ENCODE measurements at places on chromosomes 4 and X.

DNA sequence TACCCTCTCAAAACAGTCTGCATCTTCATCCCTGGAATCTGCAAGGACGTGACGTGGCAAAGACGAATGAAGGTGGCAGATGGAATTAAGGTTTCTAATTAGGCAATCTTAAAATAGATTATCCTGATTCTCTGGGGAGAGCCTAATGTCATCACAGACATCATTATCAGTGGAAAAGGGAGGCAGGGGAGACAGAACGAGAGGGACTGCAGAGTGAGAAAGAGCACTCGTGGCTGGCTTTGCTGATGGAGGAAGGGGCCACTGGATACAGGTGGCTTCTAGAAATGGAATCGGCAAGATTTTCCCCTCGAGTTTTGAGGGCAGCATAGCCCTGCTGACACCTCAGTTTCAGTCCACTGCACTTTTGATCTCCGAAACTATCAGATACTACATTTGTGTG lies 110.6 kb downstream of the ASMT start:
- no peak for DNase-seq

DNA sequence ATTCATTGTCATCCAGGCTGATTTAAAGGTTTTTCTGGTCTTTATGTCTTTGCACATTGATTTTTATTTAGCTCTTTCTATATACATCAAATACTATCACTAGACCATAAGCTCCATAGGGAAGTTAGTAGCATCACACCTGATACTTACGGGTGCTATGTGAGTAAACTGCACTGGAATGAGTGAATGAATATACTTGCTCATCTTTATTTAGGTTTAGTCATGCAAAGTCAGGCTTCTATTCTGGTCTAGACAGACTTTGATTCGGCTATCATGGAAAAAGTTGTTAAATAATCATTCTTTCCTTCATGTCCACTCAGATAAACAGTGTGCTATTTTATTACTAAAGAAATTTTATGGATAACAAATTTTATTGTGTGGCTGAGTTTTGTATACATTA lies 457.8 kb upstream of the PCDH7 start:
- no peak for DNase-seq

GRCh38 chrX:31572360-31572759 lies 500.5 kb upstream of the FTHL17 start:
- DNase-seq = no peak

DNA sequence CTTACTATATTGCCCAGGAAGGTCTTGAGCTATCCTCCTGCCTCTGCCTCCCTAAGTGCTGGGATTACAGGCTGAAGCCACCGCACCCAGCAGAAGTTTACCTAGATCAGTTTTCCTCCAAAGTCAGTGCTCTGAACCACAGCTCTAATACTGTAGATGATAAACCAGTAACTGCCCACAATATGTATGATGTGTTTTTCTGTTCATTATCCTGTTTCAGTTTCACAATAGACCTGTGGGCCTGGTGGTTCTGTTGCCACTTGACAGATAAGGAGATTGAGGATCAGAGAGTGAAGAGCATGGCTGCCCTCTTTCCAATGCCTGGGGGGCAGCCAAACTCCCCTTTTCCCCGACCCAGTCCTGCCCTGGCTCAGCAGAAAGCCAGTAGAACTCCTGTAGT lies 87.0 kb downstream of the EFNB1 start:
- DNase-seq = no peak

DNA sequence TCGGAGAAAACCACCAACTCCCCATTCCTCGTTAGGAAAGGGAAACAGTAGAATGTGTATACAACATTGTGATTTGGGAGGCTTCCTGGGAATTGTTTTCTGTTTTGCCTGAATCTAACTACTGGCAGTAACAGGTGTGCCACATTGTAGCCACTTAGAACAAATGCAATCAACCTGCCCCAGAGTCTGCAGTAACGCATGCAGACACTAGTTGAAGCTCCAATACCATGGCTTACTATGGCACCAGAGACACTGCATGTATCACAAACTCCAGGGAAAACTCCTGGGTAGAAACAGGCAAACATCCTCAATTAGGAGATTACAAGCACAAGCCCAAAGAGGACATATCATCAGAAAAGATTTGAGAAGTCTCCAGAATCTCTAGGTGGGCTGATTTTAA lies 154.2 kb upstream of the NEIL3 start:
- DNase-seq = no peak

DNA sequence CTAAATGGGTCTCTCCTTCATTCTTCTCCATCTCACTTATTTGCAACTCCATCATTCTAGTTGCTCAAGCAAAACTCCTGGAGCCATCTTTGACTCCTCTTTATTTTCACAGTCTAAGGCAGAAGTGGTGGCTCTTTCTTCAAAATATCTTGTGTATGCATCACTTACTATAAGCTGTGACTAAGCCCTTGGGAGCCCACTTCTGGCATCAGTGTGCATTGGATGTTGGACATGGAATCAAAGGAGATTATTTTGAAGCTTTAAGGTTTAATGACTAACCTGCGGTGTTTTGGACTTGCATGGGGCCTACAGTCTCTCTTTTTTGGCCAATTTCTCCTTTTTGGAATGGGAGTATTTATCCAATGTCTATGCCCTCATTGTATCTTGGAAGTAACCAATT lies 276.8 kb downstream of the SPOCK3 start:
- no peak for DNase-seq

GRCh38 chr4:94359838-94360237 lies 17.2 kb upstream of the HPGDS start:
- no peak for DNase-seq

DNA sequence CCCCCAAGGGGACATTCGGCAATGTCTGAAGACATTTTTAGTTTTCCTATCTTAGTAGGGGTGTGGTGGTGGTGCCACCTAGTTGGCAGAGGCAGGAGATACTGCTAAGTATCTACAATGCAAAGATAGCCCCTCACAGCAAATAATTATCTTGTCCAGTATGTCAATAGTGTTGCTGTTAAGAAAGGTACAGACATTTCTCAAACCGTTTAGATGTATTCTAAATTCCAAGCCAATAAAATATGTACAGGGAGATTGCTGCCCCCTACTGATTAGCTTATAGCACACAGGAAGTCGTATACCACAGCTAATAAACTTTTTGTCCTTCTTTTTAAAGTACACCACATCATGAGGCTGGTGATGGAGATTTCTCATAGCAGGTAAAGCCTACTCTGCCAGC lies 260.5 kb downstream of the TMA16 start:
- DNase-seq = no peak

DNA sequence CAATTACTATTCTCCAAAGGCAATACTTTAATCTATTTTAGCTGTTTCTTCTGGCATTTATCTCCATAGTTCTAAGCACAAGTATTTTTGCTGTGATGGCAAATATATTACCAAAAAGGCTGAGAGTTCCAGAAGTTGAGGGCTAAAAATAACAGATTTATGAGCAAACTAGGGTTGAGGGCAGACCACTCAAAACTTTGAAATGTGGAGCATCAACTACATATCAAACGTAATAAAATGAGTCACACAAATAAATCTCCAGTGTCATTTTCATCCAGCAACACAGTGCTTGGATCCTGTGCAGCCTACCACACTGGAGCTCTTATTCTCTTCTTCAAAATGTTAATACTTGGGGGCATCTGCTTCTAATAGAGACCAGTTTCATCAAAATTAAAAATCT lies 163.9 kb downstream of the HS3ST1 start:
- DNase-seq = no peak

DNA sequence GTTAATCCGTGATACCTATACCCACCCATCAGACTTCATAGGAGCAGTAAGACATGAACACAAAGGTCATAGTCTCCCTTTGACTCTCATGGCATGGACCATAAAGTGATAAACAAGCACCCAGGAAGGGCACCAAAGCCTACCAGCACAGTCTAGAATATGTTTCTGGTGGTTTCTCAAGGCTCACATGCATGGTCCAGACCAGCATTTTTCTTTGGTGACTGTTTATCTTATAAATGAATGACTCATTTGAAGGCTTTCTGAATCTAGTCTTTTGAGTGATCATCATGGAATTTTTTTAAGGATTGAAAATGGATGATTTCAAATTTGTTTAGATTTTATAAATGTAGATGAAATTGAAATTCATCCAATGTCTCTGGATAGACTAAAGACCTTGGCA lies 32.0 kb upstream of the AMELX start:
- DNase-seq = no peak

GRCh38 chr4:74331252-74331651 lies 23.0 kb downstream of the EPGN start:
- DNase-seq = no peak

DNA sequence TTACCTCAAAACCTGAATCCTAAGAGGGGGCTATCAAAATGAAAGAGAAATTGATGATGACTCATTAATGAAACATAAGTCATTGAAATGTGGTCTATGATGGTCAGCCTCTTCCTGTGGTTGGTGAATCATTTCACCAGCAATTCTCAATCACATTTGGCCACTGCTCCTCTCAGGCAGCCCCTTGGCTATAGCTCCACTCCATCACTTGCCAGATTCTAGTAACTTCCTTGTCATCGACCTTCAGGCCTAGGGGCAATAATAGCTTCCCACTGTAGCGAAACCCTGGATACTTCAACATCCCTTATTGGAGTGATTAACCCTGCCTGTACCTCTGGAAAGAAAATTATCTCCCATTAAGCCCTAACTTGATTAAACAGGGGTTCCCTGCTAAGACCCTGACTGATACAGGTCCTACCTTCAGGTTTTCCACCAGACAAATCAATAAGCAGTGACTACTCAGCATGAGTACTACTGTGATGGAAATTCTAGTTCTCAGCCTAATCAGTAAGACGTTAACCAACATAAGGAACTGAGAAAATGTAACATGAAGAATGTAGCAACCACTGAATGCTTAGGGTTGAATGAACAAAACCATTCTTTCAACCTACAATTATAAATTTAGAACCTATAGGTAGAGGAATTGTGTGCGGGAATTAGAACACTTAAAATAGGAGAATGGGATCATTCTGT lies 30.4 kb downstream of the ADH7 start:
- DNase-seq = no peak

DNA sequence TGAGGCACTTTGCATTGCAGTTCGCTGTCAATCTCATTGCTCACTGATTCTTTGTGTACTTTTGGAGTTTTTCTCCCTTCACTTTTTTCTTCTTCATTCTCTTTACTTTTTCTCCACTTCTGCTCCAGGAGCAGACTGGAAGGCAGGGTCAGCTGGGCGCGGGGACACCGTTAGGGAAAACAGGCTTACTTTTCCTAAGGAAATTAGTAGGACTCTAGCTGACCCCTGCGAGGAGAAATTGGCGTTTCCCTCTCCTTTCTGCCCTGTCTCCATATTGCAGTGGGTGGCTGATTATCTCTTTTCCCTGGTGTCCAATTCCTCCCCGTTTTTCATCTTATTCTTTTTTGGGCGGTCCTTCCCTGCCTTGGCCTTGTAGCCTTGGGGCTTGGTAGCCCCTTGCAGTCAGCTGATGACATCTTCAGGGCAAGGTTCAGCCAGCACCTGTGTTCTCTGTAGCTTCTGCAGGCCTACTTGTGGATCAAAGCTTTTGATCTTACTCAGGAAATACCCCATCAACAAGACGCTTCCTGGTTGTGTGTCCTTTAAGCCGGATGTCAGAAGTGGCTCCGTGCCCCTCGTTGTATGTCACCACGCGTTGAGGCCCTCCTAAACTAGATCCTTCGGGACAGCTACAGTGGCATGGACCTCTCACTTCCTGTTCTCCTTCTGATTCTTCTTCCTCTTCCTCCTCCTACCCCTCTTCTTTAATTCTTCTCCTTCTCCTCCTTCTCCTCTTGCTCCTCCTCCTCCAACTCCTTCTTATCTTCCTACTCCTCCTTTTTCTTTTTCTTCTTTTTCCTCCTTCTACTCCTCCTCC lies 36.1 kb downstream of the NBDY start:
- no peak for DNase-seq

DNA sequence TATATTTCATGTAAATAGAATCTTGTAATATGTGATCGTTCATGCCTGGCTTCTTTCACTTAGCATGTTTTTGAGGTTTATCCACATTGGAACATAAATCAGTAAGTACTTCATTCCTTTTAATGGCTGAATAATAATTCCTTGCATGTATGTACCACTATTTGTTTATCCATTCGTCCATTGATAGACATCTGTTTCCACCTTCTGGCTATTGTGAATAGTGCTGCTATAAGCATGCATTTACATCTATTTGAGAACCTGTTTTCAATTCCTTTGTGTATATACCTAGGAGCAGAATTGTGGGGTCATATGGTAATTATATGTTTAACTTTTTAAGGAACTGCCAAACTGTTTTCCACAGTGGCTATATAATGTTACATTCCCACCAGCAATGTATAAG lies 356.7 kb upstream of the DIPK2B start:
- no peak for DNase-seq

GRCh38 chr4:57607566-57608180 lies 497.5 kb upstream of the IGFBP7 start:
- DNase-seq = no peak

DNA sequence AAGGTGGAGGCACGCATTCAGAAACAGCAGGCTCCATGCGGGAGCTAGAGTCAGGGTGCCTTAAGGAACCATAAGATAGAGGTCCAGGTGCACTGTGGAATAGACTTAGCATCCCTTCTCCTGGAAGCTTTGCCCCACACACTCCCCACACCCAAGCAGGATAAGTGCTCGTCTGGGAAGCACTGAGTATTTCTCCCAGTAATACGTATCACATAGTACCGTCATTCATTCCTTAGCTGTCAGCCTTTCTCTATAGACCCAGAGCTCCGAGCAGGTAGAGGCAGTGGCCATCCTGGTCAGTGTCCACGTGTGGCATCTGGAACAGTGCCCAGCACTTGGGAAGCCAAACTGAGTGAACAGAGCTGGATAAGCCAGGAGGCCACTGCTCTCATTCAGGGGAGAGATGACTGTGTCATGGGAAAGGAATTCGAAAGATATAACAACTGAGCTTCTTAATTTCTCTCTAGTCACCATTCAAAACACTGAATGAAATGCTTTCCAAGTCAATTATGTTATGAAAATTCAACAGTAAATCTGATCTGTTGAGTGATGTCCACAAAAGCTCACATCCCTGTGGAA lies 9.9 kb downstream of the APBB2 start:
- DNase-seq = no peak

DNA sequence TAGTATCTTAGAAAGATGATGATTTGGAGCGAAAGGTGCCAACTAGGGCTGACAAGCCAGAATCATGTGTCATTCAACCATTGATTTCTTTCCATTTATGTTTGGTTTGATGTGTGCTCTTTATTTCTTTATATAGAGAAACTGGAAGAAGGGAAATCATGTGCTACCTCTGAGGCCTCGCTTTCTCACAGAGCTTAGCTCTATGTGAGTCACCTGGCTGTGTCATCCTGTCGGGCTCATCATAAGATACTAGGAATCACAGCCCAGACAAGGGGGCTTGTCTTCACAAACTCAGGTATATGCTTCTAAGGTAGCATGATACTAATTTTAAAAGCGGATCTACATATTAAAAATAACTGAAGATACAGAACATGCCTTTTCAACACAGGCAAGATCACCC lies 81.7 kb upstream of the GPM6B start:
- DNase-seq = no peak

DNA sequence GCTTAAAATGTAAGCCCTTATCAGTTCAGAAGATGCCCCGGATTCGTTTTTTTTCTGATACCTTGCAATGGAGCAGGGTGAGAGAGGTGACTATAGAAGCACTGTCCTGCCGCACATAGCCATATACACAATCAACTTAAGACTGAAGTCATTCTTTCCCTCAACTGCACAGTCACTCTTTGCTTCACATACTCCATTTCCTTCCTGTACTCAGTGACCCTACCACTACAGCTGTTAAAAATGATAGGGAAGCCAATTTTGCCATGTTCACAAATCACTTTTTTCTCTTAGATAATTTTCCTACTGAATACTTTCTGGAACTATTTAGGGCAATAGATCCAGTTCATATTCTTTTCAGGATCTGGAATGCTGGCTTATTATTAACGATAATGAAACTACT lies 300.0 kb downstream of the ANK2 start:
- no peak for DNase-seq
